Ureter (tissue), 1 donor: ENCODE measurements at places on chromosomes 12 and 14. TPM values are rescaled to one million over a fixed set of nuclear protein-coding genes. Genes with fewer than 3 reads are reported as not detected.

DNA sequence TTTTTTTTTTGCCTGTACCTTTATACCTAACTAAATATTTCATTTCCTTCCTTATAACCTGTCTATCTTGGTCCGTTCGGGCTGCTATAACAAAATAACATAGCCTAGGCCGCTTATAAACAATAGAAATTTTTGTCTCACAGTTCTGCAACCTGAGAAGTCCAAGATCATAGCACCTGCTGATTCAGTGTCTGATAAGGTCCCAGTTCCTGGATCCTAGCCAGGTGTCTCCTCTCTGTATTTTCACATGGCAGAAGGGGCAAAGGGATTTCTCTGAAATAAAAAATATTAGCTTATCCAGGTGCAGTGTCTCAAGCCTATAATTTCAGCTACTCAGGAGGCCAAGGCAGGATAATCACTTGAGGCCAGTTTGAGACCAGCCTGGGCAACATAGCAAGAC is 1046.6 kb upstream of the USP15 start:
- no peak for DNase-seq

GRCh38 chr12:109870648-109871047 is 9.7 kb downstream of the GLTP start:
- no peak for DNase-seq

Gene RNASE7
- 0.94 TPM for total RNA-seq

GRCh38 chr14:102955636-102956408 is 33.4 kb downstream of the AMN start:
- no peak for DNase-seq

GRCh38 chr12:110340706-110341105 is 59.7 kb downstream of the ATP2A2 start:
- DNase-seq = no peak

GRCh38 chr12:130627175-130627574 is 88.9 kb downstream of the RIMBP2 start:
- no peak for DNase-seq

Gene NPFF
- total RNA-seq = not detected
